ENCODE measurements at places on chromosomes 6 and 20.

DNA sequence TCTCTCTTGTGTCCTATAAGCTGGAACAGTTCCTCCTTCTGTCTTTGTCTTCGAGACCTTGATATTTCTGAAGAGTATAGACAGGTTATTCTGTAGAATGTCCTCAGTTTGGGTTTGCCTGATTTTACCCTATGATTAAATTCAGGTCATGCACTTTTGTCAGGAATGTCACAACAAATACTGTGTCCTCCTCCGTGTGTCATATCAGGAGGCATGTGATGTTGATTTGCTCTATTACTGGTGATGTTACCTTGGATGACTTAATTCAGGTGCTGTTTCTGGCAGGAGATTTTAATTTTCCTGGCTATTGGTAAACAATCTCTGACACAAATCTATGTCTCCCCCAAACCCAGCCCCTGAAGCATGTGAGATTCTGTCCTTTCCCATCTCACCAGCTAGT, 33.3 kb upstream of the CHMP4B start:
- no peak for DNase-seq

DNA sequence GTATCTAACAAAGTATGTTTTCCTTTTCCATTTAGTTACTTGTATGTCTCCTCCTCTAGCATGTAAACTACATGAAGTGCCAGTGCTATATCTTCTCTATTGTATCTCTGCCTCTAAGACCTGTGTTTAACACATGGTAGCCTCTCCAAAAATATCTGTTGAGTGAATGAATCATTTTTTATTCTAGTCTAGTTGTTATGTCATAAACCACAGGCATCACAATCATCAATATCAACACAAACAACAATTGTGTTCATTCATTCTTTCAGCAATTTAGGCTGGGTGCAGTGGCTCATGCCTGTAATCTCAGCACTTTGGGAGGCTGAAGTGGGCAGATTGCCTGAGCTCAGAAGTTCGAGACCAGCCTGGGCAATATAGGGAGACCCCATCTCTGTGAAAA, 111.6 kb upstream of the EYA4 start:
- DNase-seq = no peak

GRCh38 chr6:42831237-42831636, 48.2 kb upstream of the RPL7L1 start:
- no peak for DNase-seq

DNA sequence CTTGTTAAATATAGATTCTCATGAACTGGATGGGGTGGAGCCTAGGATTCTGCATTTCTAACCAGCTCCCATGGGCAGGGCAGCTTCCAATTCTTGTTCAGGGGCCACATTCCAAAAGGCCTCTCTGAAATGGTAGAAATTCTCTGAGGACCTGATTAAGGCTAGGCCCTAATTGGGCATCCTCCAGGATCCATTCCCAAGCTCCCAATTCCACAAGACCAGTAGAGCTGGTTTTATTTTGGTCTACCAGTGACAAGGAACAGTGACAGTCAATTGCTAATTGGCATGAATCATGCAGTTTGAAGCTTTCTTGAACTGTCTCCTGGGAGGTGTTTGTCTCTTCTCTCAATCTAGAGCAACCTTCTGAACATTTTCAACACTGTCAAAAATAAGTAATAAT, 3.0 kb downstream of the THBD start:
- no peak for DNase-seq

DNA sequence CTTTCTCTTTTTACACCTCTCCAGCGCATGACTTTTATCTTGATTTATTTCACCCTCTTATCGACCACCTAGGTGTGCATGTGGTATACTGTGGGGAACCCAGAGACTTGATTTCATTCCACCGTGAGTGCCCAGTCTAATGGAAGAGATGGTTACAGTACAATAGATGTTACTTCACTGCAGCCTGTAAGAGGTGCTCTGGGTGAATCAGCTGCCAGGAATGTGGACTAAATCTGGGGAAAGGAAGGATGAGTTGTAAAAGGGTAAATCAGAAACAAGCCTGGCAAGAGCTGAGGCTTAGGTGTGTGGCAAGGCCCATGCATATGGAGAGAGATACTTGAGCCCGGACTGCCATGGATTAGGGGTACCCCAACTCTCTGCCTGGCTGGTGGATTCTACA, 7.4 kb downstream of the STK35 start:
- DNase-seq = no peak

DNA sequence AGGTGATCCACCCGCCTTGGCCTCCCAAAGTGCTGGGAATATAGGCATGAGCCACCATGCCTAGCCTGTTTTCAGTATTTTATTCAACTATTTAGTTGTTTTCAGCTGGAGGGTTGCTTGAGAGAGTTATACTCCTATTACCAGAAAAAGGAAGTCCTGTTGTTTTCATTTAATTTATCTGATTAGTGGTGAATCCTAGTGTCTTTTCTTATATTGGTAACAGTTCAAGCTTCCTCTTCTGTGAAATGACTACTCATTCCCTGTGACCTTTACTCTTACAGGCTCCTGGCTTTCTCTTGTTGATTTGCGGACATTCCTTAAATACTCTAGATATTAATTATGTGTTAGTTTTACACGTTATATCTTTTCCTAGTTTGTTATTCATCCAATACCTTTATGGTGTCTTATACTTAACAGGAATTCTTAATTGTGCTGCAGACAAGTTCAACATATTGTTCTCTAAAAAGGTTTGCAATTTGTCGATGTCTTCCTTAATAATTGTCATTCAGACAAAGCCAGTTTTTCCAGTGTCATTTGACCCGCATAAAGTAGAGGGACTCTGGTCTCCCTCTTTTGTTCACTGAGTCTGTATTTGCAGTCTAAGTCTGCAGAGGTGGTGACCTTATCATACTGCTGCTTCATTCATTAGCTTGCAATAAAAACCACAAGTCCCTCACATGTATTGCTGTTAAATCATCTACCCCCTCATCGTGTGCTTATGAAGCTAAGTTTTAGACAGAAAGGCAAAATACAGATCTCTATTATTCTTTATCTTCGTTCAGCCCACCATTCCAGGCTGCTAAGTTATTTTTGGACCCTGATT, 51.4 kb downstream of the ZBTB9 start:
- DNase-seq = no peak

- no peak for DNase-seq
Measured at GRCh38 chr6:111850295-111850937, 22.8 kb downstream of the FYN start.

GRCh38 chr6:27814665-27815424, 97.4 kb downstream of the OR2B2 start:
- DNase-seq = peak; percentile 96

DNA sequence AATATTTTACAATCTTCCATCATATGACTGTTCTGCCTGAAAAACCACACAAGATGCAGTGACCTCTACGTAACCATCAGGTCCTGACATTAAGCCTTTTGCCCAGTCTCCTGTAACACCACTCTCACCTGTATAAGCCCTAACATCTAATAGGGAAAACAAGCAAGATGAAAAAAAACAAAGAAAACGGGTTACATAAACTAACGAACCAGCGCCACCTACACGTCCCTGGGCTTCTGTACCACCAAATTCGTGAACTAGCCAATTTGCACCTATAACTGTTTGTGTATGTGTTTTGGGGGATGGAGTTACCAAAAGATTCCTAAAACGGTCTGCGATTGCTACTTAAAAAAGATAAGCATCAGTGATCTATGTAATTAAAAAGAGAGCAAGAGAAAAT, 70.2 kb downstream of the BLOC1S5 start:
- no peak for DNase-seq

- no peak for DNase-seq
Measured at GRCh38 chr6:32202186-32202585, 9.7 kb upstream of the GPSM3 start.

GRCh38 chr20:52494244-52494643, 302.7 kb upstream of the ZFP64 start:
- peak; percentile 22 for DNase-seq

DNA sequence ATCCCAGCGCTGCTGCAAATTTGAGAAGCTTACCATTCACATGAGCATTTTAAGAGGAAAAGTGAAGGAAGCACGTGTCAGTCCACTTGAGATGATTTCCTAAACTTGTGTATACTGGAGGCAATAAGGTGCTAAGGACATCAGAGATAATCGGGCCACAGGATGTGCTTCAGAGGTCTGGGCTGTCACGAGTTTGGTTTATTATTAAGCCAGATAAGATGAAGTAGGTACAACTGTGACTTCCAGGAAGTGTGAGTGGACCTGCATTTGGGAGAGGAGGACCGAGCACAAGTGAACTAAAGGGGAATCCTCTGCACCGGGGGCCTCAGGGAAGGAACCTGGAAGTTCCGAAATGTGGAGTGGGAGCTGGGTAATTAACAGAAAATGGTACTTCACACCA, 1.4 kb downstream of the SAMD5 start:
- DNase-seq = no peak

Measured in NCI-H2227 treated with DMSO at 0.1 percent for 48 hours (cell line).